Renal pelvis (tissue), 12 donors: ENCODE measurements at places on chromosomes 16 and 17. TPM values are rescaled to one million over a fixed set of nuclear protein-coding genes. Genes with fewer than 3 reads are reported as not detected.

DNA sequence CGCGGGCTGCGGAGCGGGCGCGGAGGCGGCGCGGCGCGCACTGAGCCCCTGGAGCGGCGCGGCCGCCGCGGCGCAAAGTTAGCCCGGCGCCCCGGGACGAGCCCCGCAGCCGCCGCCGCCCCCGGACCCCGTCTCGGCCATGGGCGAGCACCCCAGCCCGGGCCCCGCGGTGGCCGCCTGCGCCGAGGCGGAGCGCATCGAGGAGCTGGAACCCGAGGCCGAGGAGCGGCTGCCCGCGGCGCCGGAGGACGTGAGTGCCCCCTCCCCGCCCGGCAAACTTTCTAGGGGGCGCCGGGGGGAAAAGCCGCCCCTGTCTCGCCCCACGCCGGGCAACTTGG, 388 bp downstream of the RHBDL3 start:
- no peak for DNase-seq

DNA sequence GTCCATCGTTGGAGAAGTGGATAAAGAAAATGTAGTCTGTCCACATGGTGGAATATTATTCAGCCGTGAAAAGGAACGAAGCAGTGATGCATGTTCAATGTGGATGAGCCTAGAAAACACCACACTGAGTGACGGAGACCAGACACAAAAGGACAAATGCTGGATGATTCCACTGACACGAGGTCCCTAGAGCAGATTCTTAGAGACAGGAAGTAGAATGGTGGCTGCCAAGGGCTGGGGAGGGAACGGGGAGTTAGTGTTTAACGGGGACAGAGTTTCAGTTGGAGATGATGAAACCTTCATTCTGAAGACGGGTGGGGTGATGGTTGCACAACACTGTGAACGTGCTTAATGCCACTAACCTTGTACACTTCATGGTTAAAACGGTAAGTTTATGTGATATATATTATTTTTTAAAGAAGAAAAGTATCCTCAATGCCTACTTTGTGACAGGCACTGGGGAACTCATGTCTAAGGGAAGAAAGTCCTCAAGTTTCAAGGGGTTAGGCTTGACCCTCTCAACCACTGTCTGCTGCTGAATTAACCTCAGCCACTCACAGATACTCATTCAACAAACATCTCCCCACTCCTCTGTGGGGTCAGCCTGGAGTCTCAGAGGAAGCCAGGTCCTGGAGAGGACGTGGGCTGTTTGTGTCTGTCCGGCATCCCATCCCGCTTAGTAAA, 17.6 kb downstream of the C16orf74 start:
- DNase-seq = no peak

CMTM2 gene
- 0.90 TPM for polyA plus RNA-seq

- peak; percentile 77 for DNase-seq
Observed at GRCh38 chr17:34637548-34638525, 58.5 kb downstream of the TMEM132E start.

CMTM1 gene
- 6.8 TPM for polyA plus RNA-seq

GRCh38 chr17:72385475-72385874, 264.7 kb downstream of the SOX9 start:
- no peak for DNase-seq

DNA sequence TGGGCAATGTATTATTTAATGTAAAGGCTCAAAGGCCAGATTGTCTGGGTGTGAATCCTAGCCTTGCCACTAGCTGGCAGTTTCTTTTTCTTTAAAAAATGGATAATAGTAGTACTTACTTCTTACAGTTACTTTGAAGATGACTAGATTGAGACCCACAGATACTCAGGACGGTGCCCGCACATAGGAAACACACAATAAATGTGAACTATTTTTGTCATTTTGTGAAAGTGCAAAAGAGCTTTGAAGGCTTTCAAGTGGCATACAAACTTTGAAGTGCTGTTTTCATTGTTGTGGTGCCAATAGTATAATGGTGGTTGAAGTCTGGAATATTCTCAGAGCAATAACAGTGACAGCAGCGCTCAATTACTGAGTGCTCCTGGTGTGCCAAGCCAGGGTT, 63.6 kb downstream of the OTOA start:
- no peak for DNase-seq

- no peak for DNase-seq
Observed at GRCh38 chr16:72247821-72248253, 75.9 kb upstream of the PMFBP1 start.

DNA sequence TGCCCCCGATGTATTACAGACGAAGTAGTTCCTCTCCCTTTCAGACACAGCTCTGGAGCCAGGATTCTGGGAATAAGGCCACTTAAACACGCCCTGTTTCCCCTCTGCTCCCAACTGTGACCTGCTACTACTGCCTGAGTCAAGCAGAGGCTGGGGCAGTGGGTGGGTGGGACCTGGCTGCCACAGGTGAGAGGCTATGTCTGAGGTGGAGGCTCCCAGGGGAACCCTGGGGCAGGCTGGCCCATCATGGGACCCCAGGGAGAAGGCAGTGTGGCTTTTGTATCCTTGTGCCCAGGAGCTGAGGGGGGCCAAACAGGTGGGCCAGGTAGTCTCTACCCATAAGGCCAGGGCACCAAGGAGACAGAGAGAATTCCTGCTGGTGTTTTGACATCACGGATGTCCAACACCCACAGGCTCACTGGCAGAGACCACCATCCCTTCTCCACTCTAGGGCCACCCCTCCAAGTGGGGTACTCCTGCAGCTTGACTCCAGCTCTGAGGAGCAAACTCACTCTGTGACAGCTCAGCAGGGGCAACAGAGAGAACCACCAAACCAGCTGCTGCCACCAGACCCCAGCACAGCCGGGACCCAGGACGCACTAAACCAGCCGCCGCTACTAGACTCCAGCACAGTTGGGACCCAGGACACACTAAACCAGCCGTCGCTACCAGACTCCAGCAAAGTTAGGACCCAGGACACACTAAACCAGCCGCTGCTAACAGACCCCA, 105.3 kb upstream of the SMURF2 start:
- no peak for DNase-seq

DNA sequence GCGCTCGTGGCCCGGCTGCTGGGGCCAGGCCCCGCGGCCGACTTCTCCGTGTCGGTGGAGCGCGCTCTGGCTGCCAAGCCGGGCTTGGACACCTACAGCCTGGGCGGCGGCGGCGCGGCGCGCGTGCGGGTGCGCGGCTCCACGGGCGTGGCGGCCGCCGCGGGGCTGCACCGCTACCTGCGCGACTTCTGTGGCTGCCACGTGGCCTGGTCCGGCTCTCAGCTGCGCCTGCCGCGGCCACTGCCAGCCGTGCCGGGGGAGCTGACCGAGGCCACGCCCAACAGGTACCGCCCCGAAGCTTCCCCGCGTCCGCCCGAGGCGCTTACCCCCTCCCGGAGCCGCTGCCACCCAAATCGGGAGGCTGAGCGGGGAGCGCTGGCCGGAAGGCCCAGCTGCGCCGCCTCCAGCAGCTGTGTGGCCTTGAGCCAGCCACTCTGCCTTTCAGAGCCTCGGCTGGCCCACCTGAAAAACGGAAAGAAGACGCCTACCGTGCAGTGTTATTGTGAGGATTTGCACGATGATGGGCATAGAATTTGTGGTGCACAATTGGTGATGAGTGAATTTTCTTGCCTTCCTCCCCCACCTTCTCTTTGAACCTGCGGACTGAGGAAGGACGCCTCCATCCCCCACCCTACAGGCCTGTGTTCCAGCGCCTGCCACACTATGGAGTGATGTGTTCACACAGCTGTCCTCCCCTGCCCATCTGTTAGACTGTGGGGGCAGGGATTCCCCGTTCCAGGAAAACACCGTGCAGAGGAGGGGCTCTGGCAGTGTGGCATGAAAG, 523 bp downstream of the NAGLU start:
- DNase-seq = peak; percentile 62

GRCh38 chr17:60170835-60171752, 21.3 kb downstream of the CA4 start:
- DNase-seq = no peak
